CD4-positive, alpha-beta T cell treated with Interferon gamma for 1 hour (primary cell): ENCODE measurements at places on chromosomes 5 and 9.

DNA sequence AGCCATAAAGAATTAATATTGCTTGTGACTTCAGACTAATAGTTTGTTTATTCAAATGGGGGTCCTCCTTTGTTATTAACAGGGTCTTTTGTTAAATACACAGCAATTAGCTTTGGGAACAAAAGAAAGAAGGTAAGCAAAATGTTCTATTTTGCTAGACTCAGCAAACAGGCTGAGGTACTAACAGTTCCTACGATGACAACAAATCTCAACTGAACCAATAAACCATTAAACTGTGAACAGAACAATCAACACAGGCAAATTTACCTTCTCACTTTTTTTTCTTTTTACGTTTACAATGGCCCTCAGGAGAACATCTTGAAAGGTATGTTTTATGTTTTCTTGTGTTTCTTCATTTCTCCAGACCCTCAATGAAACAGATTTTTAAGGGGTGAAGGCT is 207.2 kb downstream of the NFIB start:
- DNase-seq, result no peak

DNA sequence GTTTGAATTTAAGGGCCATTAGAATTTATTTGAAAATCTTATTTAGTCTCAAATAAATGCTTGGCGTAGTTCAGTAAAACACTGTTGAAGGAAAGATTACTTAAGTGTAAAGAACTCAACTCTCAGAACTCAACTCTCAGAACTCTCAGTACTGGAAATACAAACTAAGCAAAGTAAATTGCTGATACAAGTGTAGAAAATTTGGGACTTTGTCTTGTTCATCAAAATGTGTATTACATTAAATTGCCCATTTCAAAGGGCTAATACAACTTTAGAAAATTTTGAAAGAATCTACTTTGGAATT is 99.4 kb downstream of the CSNK1G3 start:
- DNase-seq, result no peak

GRCh38 chr9:99231711-99232110 is 9.6 kb downstream of the SEC61B start:
- peak; percentile 8 for DNase-seq

- DNase-seq, result no peak
These were observed 102.7 kb upstream of the CD180 start for GRCh38 chr5:67299231-67299735.

DNA sequence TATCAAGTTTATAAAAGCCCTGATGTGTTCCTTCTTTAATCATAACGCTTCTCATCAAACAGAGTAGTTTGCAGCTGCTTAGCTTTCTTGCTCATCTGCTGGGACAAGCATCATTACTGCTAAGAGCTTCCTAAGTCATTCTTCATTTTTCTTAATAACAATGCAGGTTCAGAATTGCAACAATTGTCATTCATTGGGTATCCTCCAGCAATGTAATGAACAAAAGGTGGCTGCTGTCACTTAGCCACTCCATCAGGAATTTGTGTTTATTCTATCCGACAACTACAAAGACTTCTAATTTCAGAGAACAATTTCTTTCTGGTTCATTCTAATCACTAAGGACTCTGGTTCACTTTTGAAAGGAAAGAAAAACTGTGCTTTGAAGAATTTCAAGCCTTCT is 836.7 kb upstream of the CDH10 start:
- no peak for DNase-seq

GRCh38 chr5:67315082-67315989 is 118.7 kb upstream of the CD180 start:
- no peak for DNase-seq

DNA sequence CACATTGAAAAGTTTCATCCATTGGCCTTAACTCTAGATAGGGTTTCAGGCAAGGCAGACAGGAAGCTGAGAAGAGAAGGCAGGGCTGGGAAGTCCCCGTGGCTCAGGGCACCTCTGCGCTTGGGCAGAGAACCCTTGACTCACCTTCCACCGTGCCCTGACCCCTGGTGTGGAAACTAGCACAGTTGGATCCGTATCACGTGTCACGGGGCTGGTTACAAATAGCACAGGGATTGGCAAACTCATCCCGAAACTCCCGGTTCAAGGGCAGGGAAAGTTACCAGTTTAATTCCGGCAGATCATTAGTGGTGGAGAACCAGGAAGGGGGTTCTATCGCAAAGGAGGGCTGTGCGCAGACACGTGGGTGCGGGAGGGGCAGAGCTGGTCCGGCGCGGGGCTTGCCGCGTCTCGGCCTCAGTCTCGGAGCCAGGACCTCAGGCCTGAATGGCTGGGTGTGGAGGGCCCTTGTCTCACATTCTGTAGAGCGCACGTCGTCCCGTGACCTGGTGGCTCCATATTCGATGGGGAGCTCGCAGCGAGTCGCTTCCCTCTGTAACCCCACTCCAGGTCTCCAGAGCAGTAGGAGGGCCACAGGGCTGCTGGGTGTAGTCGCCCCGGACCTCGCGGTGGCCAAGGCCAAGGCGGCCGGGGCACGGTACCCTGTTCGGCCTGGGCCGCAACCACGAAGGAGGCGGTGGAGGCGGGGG is 771 bp upstream of the TMEM171 start:
- no peak for DNase-seq

DNA sequence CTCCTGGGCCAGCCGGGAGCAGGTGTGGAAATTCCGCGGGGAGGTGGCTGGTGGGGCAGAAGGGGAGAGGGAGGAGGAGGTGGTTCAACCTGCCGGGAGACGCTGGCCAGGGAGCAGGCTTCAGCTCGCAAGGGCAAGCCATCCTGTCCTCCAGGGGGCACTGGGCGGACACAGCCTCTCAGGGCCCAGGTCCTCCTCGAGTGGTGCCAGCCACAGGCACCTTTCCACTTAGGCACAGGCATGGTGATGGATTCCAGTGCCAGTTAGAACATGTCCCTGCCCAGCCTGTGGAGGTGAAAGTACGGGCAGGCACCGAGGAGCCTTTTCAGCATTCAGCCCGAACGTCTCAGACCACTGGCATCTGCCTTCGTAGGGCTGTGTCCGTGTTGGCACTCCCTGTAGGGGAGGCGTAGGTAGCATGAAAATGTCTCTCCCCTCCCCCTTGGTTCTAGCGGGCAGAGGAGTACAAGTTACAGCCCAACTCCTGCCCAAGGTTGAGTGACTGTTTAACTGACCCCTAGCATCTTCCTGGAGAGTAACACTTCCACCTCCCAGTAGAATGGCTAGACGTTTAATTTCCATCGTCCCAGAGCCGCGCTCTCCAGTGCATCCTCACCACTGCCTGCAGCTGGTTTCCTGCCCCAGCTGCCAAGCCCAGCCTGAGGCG is 48.9 kb downstream of the DAB2IP start:
- no peak for DNase-seq

GRCh38 chr5:29016067-29016466 is 1977.7 kb upstream of the CDH9 start:
- no peak for DNase-seq

DNA sequence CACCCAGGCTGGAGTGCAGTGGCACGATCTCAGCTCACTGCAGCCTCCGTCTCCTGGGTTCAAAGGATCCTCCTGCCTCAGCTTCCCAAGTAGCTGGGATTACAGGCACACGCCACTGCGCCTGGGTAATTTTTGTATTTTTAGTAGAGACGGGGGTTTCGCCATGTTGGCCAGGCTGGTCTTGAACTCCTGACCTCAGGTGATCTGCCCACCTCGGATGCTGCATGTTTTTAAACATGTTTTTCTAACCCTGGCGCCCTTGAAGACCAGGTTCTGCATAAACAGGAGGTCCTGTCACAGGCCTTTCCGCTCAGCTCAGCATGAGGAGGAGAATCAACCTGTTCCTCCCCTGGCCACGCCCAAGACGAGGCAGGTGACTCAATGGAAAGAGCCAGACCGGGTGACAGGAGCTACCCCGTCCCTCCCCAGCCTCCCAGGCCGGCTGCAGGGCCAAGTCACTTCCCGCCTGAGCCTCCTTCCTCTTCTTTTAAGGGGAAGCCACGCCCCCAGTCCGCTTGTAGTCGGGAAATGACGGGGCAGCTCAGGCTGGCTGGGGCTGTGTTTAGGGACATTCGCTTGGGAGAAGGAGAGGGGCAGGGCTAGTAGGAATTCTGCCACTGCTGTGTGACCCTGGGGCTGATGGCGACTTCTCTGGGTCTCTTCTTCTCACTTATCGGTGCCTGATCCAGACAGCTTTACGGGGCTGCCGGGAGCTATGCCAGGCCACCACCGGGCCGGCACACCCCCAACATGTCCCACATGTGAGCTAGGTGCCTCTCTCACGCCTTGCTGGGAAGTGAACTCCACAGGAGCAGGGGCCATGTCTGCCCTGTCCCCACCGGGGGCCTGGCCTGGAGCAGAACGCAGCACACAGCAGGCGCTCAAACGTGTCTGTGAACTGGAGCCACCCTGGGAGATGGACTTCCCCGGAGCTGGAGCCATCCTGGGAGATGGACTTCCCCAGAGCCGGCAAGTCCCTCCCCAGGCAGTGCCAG is 6.1 kb downstream of the NOTCH1 start:
- DNase-seq, result peak; percentile 89

DNA sequence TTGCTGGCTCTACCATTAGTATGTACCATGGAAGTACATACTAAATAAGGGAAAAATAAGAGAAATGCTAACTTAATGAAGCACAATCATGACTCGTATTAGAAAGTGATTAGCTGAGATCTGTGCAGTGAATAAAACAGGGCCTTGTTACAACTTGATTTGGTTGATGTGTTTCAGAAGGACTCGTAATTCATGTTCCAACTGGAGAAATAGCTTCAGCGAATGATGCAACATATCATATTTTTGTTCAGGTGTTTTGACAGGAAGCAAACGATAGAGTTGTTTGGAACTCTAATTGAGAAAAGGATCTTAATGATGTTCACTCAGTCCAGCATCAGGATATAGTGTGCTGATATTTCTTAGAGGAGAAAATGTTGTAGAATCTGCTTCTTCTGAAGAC is 474.6 kb upstream of the WWC1 start:
- no peak for DNase-seq
